Placental epithelial cell (primary cell): ENCODE measurements at places on chromosomes 6 and 20. TPM values are rescaled to one million over a fixed set of nuclear protein-coding genes. Genes with fewer than 3 reads are reported as not detected.

Gene TTLL9
- total RNA-seq, result under 0.01 TPM in 1 of 2 replicates, not detected in the other

Gene KCNK15
- total RNA-seq, result not detected in 2 replicates

Gene EYS
- total RNA-seq, result not detected in 2 replicates

Gene UST
- 0.87 and 2.4 TPM in 2 replicates for total RNA-seq

Gene RIPPLY2
- not detected in 2 replicates for total RNA-seq

Gene IYD
- not detected in 2 replicates for total RNA-seq

Gene C20orf96
- 0.98 and 2.4 TPM in 2 replicates for total RNA-seq

Gene ASIP
- not detected in 2 replicates for total RNA-seq

Gene SAMD3
- total RNA-seq, result under 0.01 TPM in 1 of 2 replicates, not detected in the other

Gene CNKSR3
- total RNA-seq, result 11.0 and 16.5 TPM in 2 replicates

Gene ZNF391
- 1.5 and 2.7 TPM in 2 replicates for total RNA-seq

Gene ZSCAN16
- total RNA-seq, result 0.79 and 1.1 TPM in 2 replicates

Gene MAP1LC3A
- 32.4 and 43.6 TPM in 2 replicates for total RNA-seq

Gene PSMB8
- 6.9 and 11.8 TPM in 2 replicates for total RNA-seq

Gene GJA1
- 130 and 195 TPM in 2 replicates for total RNA-seq

Gene PRKN
- total RNA-seq, result 0.22 and 2.7 TPM in 2 replicates

Gene LY86
- total RNA-seq, result not detected in 2 replicates

Gene GSTA4
- 26.5 and 51.0 TPM in 2 replicates for total RNA-seq

Gene TMEM244
- not detected in 2 replicates for total RNA-seq

Gene RSPH4A
- under 0.01 and 0.22 TPM in 2 replicates for total RNA-seq

Gene HLA-DPB1
- 46.8 and 57.7 TPM in 2 replicates for total RNA-seq

Gene TAGAP
- total RNA-seq, result 0.11 and 0.39 TPM in 2 replicates

Gene BCKDHB
- 23.9 and 27.7 TPM in 2 replicates for total RNA-seq

Gene ATP6V1G2
- 0.43 and 1.2 TPM in 2 replicates for total RNA-seq

Gene HTR1B
- 0.65 and 5.1 TPM in 2 replicates for total RNA-seq

Gene SIRPD
- not detected in 2 replicates for total RNA-seq

Gene PRDM13
- not detected in 2 replicates for total RNA-seq

Gene FRK
- 5.1 and 6.5 TPM in 2 replicates for total RNA-seq
